ENCODE measurements at places on chromosomes 13 and 19.

- no peak for DNase-seq
Measured at GRCh38 chr13:105670179-105670990, 865.1 kb downstream of the EFNB2 start.

DNA sequence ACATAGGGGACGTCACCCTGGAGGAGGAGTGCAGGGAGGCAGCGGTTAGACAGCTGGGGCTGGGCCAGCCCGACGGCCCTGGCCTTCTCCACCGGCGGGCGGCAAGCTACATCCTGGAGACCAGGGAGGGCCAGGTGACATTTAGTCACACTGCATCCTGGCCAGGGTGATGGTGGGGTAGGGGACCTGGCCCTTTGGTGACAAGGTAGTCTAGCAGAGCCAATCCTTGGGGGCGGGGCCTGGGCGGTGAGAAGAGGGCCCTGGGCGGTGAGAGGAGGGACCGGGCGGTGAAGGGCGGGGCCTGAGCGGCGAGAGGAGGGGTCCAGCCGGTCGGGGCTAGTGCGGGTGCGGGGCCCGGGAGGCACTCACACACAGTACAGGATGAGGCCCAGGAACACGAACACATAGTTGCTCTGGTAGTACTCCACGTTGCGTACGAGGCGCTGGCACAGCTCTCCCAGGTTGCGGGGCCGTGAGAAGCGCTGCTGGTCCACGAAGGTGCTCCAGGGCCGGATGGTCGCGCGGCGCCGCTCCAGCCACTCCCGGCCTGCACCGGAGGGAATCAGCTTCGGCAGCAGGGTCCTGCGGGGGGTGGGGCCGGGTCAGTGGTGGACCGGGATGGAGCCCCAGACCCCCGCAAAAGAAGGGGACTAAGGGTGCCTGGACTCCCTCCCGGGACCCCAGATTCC, 610 bp downstream of the RABAC1 start:
- DNase-seq, result peak; percentile 36

- no peak for DNase-seq
Measured at GRCh38 chr19:54255105-54255775, 1.8 kb downstream of the LILRB5 start.

- DNase-seq, result no peak
Measured at GRCh38 chr19:53942001-53942786, 20.5 kb upstream of the CACNG8 start.

- DNase-seq, result no peak
Measured at GRCh38 chr13:51770681-51771417, 33.1 kb downstream of the DHRS12 start.

- no peak for DNase-seq
Measured at GRCh38 chr13:108060111-108060510, 155.2 kb downstream of the LIG4 start.

- no peak for DNase-seq
Measured at GRCh38 chr13:86932776-86933334, 738.3 kb upstream of the SLITRK5 start.

DNA sequence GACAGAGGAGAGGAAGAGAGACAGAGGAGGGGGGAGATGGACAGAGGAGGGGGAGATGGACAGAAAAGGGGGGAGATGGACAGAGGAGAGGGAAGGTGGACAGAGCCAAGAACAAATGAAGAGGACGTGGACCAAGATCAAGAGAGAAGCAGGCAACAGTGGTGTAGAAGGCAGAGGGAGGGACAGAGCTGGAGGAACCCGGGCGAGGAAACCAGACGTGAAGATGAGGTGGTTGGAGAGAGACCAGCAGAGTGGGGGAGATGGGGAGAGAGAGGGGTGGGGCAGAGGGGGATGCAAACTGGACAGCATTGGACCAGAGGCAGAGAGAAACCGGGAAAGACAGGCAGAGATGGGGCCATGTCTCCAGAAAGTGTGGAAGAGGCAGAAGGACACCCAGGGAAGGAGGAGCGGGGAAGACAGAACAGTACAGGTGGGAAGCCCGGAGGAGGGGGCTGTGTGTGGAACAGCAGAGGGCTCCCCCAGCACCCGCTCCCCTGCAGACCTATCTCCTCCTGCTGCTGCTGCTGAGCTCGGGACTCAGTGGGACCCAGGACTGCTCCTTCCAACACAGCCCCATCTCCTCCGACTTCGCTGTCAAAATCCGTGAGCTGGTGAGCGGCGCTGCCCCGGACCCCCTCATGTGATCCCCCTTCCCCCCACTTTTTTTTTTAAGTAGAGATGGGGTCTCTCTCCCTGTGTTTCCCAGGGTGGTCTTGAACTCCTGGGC, 1.3 kb downstream of the FLT3LG start:
- no peak for DNase-seq
